ENCODE measurements at places on chromosomes 1 and 21.

DNA sequence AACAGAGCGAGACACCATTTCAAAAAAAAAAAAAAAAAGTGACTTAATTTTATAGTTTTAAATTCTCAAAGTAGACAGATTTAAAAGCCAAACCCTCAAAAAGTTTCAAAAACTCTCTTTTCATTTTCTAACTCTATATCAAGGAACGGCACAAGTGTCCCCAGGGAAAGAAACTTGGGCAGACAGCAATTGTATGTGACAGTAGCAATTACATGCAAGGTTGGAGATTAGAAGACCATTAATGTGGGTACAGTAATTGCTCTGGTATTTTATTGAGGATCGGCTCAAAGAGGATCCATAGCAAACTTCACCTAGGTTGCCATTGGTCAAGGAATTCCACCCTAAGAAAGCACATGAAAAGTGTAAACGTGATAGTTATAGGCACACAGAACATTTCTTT is 46.2 kb downstream of the ACBD6 start:
- no peak for DNase-seq

DNA sequence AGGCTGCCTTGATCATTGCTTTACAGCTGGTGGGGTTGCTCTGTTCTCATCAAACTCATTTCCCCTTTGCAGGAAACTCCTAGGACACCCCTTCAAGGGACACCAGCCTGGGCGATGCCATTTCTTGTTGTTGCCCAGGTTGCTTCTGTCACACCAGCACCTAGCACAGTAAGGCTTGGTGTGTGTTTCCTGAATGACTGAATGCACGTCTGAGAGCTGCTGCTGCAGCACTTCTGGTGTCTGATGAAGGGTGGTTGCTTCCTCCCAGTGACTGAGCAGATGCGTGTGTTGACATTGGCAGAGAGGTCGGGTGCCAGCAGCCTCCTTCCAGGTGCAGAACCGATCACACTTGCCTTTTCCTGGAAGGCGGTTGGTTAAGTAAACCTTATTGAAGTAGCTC is 477.4 kb downstream of the CAMTA1 start:
- no peak for DNase-seq

GRCh38 chr1:178238722-178239510 is 145.0 kb downstream of the RASAL2 start:
- DNase-seq, result no peak

- no peak for DNase-seq
These were observed 812 bp upstream of the ARF1 start for GRCh38 chr1:228081578-228082213.

DNA sequence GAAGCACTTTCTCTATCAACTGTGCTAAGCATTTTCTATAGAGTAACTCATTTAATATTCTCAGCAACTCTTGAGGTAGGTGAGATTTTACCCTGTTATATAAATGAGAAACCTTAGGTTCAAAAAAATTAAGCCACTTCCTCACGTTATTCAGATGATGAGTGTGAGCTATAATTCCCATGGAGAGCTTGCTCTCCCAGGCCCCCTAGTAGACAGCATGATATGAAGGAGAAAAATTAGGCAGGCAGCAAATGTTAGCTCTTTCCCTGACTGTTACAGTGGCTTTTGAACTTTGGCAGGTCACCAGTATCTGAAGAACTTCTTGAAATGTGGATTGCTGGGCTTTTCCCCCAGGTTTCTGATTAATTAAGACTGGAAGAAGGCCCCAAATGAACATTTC is 753.1 kb downstream of the NCAM2 start:
- no peak for DNase-seq

Data from activated CD8-positive, alpha-beta T cell treated with anti-CD3 and anti-CD28 coated beads for 36 hours (primary cell).